Amniotic epithelial cell (primary cell): ENCODE measurements at places on chromosomes 2 and 18.

DNA sequence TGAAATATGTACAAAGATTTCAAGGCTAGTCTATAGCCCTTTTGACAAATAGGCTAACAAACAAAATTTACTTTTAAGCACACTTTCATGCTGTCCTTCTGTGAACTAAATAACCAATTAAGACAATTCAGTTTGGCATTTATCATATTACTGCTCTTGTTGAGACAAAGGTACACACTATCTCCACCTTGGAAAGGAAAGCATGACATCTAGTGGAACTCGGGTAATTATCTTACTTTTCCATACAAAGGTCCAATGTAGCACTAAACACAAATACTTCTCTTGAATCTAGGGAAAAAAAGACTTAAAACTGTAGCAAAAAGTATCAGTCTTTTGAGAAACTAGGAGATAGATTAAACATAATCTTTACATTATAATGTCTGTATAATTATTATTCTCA, 125.0 kb upstream of the CD226 start:
- peak; percentile 51 for DNase-seq

DNA sequence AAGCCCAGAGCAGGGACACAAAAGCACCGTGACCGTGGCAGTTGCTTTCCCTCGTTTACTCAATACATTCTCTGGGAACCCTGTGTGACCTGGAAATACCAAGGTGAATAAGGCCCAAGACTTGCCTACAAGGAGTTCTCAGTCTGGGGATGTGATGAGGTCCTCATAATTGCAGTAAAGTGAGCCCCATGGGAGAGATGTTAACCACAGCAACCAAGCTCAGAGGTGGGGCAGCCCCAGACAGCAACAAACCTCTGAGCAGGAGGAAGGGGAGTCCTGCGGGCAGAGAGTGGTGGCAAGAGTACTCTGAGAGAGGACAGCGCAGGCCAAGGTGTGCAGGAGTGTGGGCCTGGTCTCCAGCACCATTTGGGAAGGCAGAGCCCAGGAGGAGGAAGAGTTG, 91.6 kb downstream of the TTC32 start:
- DNase-seq, result no peak

GRCh38 chr2:228082571-228082970, 98.9 kb downstream of the SPHKAP start:
- DNase-seq, result no peak

GRCh38 chr2:175687465-175687864, 314.6 kb downstream of the LNPK start:
- no peak for DNase-seq

GRCh38 chr2:206160125-206160806, 571 bp downstream of the EEF1B2 start:
- no peak for DNase-seq

DNA sequence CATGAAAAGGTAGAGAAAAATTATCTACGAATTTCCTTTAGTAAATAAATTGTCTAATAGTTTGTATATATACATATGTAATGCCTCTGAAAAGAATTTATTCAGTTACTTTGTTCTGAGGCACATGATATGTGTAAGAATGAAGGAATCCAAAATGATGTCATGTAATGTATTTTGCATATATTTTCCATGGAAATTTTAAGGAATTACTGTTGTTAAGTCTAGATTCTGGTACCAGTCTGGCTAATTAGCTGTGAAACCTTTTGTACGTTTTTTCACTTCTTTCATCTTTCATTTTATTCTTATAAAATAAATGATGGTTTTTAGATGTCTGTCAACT, 12.3 kb downstream of the YIPF4 start:
- DNase-seq, result no peak

DNA sequence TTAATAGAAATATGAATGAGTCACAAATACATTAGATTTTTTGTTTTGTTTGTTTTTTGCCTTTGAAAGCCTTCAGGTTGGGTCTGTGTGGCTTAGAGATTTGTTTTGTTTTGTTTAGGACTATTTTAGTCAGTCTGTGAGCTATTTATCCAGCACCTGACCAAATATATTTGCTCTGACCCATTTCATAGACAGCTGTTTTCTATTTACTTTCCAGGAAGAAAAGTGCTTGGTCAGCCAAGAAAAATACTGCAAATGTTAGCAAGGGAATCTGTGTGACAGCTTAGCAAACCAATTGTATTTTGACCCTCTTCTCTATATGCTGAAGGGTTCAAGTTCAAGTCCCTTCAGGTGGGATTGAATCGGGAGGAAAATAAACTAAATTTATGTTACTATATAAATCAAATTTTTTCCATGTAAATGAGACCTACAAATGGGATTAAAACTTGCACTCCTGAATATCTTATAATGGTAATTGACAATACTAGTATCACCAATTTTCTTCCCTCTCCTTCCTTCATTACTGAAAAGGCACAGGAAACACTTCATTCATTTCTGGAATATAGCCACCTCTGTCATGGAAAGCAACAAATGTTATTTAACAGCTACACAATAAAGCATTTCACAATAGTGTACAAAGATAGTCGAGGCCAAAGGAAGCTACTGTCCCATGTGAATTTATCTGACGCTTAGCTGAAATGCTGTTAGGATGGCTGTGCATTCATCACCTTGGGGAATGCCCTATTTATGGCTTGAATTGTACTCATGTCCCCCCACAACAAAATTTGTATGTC, 23.1 kb upstream of the KLF7 start:
- no peak for DNase-seq

DNA sequence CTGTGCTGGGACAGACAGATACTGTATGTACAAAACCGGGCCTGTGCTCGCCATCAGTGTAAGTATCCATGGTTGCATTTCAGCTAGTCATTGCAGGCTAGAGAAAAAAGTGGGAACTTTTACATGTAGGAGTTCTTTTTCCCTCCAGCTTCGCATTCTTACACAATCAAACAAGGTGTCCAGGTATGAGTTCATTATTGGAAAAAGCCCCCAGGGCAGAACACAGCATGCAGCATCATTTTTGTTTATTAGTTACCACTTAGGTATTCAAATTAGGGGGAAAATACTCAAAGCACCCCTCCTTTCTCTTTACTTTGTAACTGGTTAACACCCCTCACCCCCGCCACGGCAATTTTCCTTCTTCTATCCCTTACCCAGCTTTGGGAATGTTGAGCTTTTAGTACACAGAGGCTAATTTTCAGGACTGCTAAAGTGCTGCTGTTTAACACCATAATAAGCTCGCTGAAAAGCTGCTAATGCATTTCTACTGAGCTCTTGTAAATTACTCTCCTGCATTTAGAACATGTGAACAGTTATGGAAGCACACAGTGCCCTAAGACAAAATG, 13.6 kb downstream of the UPP2 start:
- DNase-seq, result no peak
